ENCODE measurements at places on chromosomes 11 and 22.

GRCh38 chr22:50537765-50538164, 7.9 kb upstream of the KLHDC7B start:
- DNase-seq, result no peak

- no peak for DNase-seq
Measured at GRCh38 chr11:32168924-32169323, 78.0 kb downstream of the RCN1 start.

GRCh38 chr11:125257190-125257579, 92.6 kb downstream of the PKNOX2 start:
- no peak for DNase-seq

DNA sequence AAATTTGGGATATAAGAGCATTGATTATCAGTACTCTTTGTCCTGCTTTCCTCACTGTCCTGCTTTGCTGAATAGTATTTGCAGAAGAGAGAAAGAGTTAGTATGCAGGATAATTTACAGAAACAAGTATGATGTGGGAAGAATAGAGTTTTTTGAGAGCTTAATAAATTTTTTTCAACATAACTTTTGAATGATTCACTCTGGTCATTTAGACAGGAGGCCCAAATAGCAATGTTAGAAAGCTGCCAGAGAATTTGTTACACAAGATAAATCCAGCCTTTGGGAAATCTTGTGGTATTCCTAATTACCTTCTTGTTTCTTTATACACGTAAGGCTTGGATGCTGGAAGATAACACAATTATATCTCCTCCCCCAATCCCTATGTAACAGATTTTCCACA, 484.6 kb downstream of the CNTN5 start:
- no peak for DNase-seq

GRCh38 chr11:13963949-13964770, 1.6 kb downstream of the SPON1 start:
- DNase-seq, result peak; percentile 9

- DNase-seq, result no peak
Measured at GRCh38 chr11:104761511-104761910, 136.7 kb downstream of the CASP12 start.

DNA sequence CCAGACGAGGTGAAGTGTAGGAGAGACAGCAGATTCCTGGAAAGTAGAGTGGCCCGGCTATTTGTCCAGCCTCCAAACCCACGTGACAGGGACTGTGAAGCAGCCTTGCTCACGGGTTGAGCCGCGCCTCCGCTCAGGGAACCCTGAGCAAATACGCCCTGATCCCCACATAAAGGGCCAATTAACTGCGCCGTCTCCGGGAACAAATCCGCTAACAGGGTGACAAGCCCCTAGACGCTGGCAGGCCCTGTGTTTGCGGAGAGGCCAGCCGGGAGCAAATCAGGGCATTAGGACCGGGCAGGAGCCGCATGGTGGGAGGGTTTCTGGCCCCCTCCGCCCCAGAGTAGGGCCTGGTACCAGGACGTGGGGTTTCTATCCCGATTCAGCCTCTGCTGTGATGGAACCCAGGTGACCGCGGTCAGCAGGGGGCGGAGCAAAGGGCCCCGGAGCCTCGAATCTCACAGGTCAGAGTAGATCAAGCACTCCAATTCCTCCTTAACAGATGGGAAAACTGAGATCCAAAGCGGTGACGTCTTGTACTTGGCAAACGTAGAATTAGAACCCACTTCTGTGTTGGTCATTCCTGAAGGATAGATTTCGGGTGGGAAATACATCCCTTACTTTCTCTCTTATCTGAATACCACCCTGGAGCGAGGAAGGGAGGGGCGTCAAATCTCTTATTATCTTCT, 2.0 kb upstream of the ROBO3 start:
- DNase-seq, result no peak

GRCh38 chr11:130308886-130309285, 5.8 kb downstream of the ZBTB44 start:
- no peak for DNase-seq

DNA sequence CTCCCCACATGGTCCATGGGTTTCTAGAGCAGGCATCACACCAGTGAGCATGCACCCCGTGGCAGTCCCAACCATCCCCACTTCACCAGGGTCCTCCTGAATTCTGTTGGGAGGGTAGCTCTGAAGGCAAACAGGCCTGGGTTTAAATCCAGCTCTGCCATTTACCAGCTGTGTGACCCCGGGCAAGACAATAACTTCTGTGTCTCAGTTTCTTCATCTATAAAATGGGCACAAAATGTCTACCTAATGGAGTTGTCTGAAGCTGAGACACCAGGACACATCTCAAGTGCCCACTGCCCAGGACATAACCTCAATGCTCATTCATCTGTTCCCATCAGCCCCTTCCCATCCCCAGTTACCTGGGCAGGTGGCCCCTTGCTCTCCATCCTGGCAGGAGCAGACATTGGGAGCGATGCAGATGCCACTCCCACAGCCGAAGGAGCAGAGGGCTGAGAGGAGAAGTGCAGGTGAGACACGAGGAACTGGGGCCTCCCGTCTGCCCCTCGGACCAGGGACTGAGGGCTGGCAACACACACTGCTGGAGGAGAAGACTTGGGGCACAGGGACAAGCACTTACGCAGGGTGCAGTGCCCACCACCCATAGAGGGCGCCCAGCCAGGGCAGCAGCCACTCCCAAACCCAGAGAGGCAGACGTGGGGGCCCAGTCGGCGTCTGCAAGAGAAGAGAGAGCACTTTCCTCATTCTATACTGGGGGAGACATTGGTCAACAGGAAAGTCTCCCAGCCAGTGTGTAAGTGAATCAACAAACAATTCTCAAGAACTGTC, 4.0 kb downstream of the VWCE start:
- DNase-seq, result peak; percentile 23

GRCh38 chr11:64210301-64211020, 3.9 kb downstream of the FERMT3 start:
- no peak for DNase-seq

- DNase-seq, result no peak
Measured at GRCh38 chr22:28017859-28018258, 98.8 kb upstream of the PITPNB start.

GRCh38 chr22:28582806-28583205, 96.8 kb downstream of the TTC28 start:
- no peak for DNase-seq

- no peak for DNase-seq
Measured at GRCh38 chr11:121110871-121111724, 10.1 kb downstream of the TECTA start.

GRCh38 chr11:21806947-21807346, 385.9 kb upstream of the ANO5 start:
- DNase-seq, result peak; percentile 37

DNA sequence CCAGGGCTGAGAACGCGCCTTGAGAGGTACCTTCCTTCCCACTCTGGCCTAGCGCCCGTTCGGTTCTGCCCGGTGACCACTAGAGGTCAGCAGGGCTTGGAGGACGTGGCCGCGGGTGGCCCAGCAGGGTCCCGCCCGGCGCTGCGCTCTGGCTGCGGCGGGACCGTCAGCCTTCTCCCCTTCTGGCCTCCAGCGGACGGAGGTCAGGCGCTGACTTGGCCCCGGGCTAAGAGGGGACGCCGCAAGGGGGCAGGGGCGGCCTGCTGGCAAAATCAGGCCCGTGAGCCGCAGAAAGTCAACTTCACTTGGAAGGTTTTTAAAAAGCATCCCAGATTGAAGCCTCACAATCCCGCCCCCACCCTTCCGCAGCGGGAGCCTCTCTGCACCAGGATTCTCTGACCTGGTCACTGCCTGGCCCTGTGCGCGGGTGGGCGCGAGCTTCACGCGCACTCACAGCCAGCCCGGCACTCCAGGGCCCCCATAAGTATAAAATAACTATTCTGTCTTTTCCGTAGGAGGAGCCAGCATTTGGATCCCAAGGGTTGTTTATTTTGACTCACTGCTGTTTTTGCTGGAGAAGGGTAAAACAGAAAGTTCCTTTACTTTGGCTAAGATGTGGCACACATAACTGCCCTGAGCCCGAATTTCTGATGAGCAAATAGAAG, 23.2 kb upstream of the ZBTB16 start:
- DNase-seq, result peak; percentile 58

DNA sequence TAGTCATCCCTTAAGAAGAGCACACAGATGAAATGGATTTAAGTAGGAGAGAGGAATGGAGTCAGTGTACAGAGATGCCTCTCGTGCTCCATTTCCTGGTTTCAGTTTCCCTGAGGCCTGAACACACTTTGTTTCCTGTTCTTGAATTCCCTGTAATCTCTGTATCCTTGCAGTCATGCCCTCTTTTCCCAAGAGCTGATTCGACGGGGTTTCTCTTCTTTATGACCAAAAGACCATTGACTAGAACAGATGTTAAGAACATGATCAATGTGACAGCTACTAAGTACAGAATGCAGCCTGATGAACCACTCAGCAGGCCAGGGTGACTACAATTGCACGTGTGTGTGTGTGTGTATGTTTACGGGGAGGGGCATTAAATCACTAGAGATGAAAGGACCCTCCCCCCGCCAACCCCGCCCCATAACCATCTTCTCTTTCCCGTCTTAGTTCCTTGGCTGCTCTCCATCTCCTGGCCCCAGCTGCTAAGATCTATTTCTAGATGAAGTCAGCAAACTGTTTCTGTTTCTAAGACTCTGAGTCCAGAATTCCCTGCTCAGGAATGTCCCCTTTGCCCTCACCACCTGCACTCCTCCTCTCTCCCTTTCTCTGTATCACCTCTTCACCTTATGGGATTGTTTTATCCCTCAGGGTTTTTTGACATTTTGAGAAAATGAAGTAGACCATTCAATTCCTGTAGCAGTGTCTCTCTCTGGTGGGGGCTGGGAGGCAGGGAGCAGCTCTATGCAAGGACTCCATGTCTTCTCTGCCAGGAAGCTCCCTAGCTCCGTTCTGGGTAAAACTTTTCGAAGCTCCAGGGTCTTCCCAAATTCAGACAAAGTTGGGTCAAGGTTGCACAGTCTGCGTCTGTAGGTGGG, 26.0 kb downstream of the SLC22A6 start:
- DNase-seq, result no peak

GRCh38 chr11:2687223-2687530, 12.6 kb downstream of the KCNQ1OT1 start:
- DNase-seq, result no peak

DNA sequence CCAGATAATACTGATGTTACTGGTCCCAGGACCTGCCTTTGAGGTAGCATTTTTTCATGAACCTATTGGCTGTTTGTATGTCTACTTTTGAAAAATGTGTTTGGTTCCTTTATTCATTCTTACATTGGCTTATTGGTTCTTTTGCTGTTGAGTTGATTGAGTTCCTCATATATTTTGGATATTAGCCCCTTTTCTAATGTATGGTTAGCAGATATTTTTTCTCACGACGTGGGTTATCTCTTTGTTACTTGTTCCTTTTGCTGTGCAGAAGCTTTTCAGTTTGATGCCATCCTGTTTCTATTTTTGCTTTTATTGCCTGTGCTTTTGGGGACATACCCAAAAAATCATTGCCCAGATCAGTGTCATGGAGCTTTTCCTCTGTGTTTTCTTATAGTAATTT, 9.8 kb upstream of the ZNF74 start:
- no peak for DNase-seq

DNA sequence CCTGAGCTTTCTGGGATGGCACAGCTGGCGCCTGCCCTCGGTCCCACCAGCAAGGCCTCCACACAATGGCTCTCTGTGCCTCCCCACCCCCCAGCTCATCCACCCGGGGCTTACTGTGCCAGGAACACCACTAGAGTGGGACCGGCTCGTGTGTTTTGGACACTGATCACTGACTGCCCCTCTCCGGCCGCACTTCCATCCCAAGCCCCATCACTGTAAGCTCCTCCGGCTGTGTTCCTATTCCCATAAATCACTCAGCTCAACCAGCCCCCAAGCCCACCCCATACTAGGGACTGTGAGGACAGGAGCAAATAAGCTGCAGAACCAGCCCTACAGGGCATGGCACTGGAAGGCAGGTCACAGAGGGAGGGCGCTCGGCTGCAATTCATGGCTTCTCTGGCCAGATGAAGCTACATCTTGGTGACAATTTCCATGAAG, 7.3 kb downstream of the APBB1 start:
- no peak for DNase-seq

DNA sequence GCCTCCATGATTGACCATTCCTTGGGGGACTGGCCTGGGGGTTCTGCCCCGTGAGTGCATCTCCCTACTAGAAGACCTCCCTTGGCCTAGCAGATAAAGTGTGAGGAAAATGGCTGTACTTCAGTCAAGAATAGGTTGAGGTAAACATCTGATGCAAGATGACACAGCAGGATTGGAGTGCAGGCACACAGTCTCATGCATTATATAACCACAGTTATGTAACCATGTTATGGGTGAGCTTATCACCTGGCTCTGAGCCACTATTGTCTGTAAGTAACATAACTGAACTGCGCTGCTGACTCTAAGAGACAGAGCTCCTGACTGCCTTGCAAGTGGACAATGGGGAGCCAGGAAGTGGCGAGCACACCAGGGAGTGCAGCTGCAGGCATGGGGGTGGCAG, 378.7 kb upstream of the ANO5 start:
- DNase-seq, result no peak

DNA sequence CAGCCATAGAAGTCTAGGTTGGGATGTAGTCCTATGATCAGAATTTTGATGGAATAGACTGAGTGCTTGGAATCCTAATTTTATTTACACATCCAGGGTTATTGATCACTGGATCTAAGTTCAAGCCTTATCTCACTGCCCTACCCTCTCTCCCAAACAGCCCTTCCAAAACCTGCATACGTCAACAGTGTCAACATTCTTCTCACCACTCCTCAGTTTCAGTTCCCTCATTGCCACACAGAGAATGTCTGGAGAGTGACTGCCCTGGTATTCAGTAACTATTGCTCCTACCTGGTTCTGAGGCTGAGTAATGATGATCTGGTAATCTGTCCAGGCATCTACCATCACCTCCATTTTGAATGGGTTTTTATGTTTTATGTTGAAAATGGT, 60.0 kb downstream of the GLYATL1 start:
- no peak for DNase-seq

GRCh38 chr11:128905345-128906184, 14.4 kb downstream of the KCNJ5 start:
- DNase-seq, result peak; percentile 48

DNA sequence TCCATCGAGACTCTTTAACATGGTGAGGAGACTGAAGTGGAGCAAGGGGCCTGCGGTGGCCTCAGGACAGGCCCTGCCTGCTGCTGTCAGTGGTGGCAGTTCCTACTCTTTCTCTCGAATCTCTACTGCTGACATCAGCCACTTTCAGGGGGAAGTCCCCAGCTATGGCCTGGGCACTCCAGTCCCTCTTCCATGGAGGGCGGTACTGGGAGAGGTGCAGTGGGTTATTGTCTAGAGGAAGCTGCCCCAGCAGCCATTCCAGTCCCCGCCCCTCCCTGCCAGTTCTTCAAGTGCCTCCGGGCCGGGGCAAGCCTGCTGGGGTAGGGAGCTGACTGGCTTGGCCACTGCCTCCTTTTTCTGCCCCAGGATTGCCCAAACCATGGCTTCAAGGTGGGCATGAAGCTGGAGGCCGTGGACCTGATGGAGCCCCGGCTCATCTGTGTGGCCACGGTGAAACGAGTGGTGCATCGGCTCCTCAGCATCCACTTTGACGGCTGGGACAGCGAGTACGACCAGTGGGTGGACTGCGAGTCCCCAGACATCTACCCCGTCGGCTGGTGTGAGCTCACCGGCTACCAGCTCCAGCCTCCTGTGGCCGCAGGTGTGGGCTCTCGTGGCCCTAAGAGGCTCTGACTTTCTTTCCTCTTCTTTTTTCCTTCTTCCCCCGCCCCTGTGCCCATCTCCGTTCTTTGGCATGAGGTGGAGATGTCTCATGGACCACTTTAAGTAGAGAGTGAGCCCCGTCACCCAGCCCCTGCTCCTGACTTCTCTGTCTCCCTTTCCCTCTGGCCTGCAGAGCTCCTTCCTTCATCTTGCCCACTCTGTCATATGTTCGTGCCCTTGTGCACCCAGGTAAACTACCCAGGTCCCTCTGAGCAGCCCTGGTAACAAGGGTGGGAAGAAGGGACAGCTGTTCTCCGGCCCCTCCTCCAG, 13.7 kb downstream of the CHADL start:
- DNase-seq, result no peak
